NCI-H1930 (cell line): ENCODE measurements at places on chromosomes 12 and 14.

GRCh38 chr12:22256041-22256441, 78.5 kb downstream of the ST8SIA1 start:
- DNase-seq: no peak

GRCh38 chr12:32043928-32044549, 62.6 kb upstream of the BICD1 start:
- DNase-seq: no peak

GRCh38 chr12:75020068-75020557, 189.5 kb downstream of the KCNC2 start:
- DNase-seq: no peak

DNA sequence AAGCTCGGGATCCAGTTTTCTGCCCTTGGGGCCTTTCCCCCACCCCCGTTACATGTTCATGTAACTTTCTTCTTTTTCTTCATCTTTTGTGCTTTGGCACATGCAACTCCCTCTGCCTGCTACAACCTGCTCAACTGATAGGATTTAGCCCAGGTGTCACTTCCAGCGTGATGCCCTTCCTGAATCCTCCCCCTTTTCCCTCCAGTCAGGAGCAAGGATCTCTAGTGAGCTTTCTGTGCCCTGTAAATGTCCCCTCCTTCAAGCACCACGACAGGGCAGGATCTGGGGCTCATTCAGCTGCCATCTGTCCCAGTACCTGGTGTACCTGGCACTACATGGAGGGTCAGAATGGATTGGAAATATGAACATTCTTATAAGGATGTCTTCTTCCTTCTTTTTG, 15.3 kb downstream of the PELI2 start:
- DNase-seq: no peak

DNA sequence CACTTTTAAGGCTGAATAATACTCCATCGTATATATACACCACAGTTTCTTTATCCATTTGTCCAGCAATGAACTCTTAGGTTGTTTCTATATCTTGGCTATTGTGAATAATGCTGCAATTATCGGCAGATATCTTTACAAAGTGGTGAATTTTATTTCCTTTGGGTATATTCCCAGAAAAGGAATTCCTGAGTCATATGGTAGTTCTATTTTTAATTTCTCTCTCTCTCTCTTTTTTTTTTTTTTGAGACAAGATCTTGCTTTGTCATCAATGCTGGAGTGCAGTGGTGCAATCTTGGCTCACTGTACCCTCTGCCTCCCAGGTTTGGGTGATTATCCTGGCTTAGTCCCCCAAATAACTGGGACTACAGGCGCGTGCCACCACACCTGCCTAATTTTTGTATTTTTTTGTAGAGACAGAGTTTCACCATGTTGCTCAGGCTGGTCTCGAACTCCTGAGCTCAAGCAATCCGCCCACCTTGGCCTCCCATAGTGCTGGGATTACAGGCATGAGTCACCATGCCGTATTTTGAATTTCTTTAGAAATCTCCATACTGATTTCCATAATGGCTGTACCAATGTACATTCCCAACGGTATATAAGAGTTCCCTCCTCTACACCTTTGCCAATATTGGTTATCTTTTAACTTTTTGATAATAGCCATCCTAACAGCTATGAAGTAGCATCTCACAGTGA, 98.4 kb downstream of the EFCAB11 start:
- DNase-seq: no peak

DNA sequence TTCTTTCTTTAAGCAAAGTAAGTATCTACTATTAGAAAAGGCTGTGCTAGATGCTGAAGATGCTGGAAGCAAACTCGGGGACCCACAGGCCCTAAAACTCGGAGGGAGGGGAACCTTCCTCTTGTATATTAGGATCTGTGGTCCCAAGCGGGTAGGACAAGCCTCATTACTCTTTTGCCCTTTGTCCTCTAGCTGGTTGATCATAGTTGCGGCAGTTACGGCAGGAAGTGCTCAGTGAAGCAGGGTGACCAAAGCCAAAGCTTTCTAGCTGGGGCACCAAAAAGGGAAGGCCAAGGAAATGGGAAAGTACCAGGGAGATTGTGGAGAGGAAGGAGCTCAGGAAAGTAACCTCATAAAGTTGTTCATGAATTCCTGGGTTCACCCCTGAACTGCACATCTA, 76.3 kb downstream of the SCFD1 start:
- DNase-seq: no peak

DNA sequence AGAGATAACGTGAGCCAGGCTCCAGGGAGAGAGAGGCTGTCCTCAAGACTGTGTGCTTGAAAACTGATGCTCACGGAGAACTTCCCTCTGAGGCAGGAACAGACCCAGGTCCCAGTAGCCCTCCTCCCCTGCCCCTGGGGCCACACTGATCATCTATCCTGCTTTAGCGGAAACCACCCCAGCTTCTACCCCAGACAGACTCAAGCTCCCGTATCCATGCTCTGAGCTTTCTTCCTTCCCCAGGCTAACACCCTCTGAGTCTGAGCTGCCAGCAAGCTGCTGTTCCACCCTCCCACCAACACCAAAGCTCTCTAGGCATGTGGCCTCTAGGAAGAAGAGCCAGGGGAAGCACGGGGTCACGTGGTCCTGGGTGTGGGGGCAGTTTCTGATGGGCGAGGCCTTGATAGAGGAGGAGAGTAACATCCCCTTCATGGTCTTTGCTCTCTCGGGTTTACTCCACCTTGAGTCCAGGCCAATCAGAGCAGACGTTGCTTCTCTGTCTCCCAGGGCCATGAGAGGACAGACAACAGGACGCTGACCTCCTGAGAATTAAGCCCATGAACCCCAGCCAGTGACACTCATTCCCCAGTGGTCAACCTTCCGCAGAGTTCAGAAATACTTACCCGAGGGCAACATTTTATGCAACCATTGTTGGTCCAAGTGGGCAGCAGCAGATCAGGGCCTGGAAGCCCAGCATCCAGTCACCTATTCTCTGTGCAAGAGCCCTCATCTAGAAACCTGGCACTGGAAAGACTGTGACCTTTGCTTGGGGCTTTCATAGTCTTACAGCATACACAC, 1.4 kb downstream of the PCK2 start:
- DNase-seq: no peak

GRCh38 chr14:103727313-103727980, 11.8 kb downstream of the ZFYVE21 start:
- no peak for DNase-seq

DNA sequence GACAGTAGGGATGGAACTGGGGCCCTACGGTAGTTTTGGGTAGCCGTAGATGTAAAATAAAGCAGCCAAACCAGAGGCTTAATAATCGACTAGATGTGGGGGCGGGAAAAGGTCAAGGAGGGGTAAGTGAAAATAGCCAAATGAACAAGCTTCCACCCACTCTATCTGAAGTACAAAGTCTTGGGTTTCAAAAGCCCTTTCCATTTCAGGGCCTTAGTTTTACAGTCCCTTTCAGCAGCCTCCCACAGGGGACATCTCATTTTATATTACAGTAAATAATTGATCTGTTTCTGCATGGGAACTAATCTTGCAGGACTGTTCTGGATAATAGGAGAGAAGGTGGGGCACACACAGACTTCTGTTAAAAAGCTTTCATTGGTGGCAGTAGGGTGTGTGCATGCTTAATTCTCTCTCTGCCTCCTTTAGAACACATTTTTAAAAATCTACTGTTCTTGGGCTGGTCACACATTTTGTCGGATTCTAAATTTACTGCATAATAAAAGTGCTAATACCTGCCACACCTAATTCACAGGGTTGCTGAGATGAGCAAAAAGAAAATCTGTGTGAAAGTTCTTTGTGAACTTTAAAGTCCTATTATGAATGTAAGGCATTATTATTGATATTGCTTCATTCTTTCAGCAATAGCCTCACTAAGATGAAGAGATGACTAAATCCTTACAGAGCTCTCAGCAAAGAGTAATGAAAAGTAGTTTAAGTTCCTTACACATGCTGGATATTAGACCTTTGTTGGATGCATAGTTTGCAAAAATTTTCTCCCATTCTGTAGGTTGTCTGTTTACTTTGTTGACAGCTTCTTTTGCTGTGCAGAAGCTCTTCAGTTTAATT, 104.6 kb downstream of the ITPR2 start:
- no peak for DNase-seq

DNA sequence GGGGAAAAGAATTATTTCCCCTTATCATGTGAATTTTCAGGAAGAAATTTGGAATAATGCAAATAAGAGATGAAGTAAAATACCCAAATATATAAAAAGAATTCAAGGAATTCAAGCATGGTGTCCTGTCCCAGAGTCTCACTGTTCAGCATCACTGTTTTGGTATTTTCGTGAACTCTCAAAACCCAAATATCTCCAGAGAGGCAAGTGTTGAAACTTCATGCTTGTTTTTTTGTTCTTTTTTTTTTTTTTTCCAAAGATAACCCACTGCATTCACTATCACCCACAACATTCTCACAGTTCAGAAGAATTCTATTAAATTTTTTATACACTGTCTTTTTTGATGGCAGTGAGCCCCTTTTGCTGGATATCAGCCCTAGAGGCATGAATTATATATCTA, 354.9 kb downstream of the DIO2 start:
- DNase-seq: no peak

- DNase-seq: no peak
Measured at GRCh38 chr12:109737631-109738030, 24.0 kb downstream of the FAM222A start.

GRCh38 chr12:6643569-6644256, 3.5 kb downstream of the ACRBP start:
- DNase-seq: no peak

- no peak for DNase-seq
Measured at GRCh38 chr12:46803517-46803916, 22.3 kb downstream of the SLC38A4 start.

- DNase-seq: no peak
Measured at GRCh38 chr12:50784501-50784900, 20.6 kb downstream of the ATF1 start.

DNA sequence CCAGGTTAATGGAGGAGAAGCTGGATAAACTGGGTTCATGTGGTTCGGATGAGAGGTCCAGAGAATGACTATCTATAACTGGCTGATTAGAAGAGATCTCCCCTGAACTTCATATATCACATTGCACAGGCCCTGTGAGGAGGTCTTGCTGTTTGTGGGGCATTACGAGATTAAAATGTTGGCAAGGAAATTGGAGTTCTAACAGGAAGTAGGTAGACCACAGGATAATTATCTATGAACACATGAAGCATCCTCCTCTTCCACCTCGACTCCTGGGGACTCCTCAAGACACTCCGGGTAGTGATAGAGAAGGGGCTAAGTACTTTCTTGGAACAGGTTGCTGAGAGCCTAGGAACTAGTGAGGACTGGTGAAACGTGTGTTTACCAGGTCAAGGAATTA, 418.8 kb downstream of the KCNH5 start:
- DNase-seq: no peak

- DNase-seq: no peak
Measured at GRCh38 chr12:85085066-85085465, 48.9 kb downstream of the LRRIQ1 start.

- no peak for DNase-seq
Measured at GRCh38 chr12:104049278-104049902, 597 bp downstream of the GLT8D2 start.

DNA sequence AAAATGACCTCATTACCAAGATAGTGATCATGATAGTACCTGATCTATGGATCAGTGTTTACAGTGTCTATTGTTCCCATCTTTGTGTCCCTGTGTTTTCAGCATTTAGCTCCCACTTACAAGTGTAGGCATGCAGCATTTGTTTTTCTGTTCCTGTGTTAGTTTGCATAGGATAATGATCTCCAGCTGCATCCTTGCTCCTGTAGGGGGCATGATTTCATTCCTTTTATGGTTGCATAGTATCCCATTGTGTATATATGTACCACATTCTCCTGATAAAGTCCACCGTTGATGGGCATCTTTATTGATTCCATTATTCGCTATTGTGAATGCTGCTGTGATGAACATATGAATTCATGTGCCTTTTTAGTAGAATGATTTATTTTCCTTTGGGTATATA, 215.4 kb upstream of the NAV3 start:
- no peak for DNase-seq

GRCh38 chr12:132477017-132477702, 12.8 kb upstream of the FBRSL1 start:
- DNase-seq: no peak

GRCh38 chr12:124742678-124743077, 121.0 kb downstream of the SCARB1 start:
- DNase-seq: no peak

DNA sequence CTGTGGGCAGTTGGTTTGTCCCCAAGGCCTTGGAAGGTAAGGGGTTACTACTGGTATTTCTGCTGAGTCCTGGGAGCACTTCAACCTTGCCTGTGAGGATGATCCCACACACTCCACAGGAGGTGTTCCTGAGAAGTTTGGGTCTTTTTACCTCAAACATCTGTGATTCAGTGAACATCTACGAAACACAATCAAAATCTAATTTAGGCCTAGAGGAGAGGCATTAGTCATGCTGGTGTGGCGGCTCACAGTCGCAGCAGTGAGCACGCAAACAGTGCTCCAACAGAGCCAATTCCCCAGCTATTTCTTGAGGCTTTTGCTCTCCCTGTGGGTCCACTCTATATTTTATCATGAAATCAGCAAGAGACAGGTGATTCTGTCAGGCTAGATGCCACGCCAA, 107.6 kb downstream of the APAF1 start:
- DNase-seq: no peak

- DNase-seq: no peak
Measured at GRCh38 chr12:98018836-98019235, 496.6 kb upstream of the TMPO start.

DNA sequence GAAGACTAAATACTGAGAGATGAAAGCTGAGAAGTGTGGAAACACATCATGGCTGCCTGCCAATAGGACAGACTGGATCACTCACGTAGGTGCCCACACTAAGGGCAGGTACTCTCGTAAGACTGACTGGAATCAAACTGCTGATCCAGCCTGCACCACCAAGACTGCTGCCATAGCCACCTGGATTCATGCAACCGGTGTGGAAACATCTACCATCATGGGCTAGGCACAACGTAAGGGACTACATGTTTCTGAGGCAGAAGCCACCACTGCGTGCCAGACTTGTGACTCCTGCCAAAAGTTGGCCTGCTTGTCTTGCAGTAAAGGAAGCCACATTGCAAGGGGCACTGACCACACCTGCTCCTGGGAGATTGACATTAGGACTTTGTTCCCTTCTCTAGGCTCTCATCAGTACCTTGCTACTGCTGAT, 3.8 kb downstream of the POMT2 start:
- no peak for DNase-seq

- peak; percentile 81 for DNase-seq
Measured at GRCh38 chr12:45216230-45216982, 511 bp downstream of the ANO6 start.
